Amygdala (tissue), 56 donors: ENCODE measurements at places on chromosomes 12 and 14.

- DNase-seq: no peak
Observed at GRCh38 chr14:26339381-26339780, 258.5 kb downstream of the NOVA1 start.

GRCh38 chr14:100786131-100786530 is 39.8 kb upstream of the MEG3 start:
- DNase-seq: peak; percentile 24

- DNase-seq: no peak
Observed at GRCh38 chr12:40312982-40313576, 88.3 kb downstream of the LRRK2 start.

GRCh38 chr12:122928404-122929147 is 32.7 kb upstream of the VPS37B start:
- no peak for DNase-seq

DNA sequence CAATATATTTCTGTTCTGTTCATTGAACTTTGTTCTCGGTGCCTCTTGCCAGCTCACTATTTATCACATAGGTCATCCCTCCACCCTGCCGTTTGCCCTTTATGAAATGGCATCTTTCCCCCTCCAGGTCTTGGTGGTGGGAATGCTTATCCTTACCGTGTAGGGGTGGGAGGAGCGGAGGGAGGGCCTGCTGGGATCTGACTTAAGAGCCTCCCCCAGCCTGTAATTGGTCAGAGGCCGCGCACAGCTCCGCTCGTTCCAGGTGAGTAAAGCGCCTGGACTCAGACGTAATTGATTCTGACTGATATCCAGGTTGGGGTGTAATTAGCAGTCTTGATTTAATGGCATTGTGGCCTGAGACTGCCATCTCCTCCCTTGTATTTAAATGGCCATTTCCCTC is 185.3 kb downstream of the TSPAN9 start:
- no peak for DNase-seq

DNA sequence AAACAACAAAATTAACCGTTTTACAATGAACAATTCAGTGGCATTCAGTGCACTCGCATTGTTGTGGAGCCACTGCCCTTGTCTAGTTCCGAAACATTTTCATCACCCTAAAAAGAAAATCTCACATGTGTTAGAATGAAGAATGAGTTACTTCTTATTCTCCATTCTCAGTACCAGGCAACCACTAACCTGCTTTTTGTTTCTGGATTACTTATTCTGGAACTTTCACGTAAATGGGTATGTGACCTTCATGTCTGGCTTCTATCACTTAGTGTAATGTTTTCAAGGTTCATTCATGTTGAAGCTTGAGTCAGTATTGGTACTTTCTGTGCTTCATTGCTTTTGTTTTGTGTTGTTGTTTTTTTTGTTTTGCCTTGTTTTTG is 15.6 kb downstream of the RCOR1 start:
- no peak for DNase-seq

- no peak for DNase-seq
Observed at GRCh38 chr12:126384026-126384564, 1318.9 kb downstream of the AACS start.

- no peak for DNase-seq
Observed at GRCh38 chr12:99390707-99391106, 256.8 kb upstream of the GARIN6 start.

GRCh38 chr12:563250-563781 is 99.9 kb downstream of the NINJ2 start:
- no peak for DNase-seq

GRCh38 chr14:51539571-51540037 is 112.1 kb upstream of the FRMD6 start:
- no peak for DNase-seq

- no peak for DNase-seq
Observed at GRCh38 chr12:54206791-54207190, 18.0 kb upstream of the SMUG1 start.
